ENCODE measurements at places on chromosomes 4 and X.
A peak's percentile ranks its signal among the peaks of the same experiment; 100 is the strongest.

DNA sequence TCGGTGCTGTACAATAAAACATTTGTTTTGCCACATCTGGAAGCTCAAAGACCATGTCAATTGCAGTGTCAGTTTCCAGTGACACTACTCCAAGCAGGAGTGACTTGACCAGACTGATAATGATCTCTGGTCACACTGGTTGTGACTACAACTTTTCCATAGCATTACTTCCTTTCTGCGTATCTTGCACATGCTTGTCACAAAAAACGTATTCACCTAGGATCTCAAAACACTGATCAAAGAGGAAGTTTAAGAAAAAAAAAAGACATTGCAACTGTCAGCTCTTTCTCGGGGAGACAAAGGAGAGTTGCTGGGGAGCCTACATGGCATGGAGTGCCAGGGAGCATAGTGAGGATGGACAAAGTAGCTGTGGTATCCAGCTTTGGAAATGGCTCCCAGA is 60.6 kb downstream of the OPHN1 start:
- no peak for DNase-seq

GRCh38 chrX:54721424-54721823 is 76.6 kb downstream of the ITIH6 start:
- DNase-seq: no peak

DNA sequence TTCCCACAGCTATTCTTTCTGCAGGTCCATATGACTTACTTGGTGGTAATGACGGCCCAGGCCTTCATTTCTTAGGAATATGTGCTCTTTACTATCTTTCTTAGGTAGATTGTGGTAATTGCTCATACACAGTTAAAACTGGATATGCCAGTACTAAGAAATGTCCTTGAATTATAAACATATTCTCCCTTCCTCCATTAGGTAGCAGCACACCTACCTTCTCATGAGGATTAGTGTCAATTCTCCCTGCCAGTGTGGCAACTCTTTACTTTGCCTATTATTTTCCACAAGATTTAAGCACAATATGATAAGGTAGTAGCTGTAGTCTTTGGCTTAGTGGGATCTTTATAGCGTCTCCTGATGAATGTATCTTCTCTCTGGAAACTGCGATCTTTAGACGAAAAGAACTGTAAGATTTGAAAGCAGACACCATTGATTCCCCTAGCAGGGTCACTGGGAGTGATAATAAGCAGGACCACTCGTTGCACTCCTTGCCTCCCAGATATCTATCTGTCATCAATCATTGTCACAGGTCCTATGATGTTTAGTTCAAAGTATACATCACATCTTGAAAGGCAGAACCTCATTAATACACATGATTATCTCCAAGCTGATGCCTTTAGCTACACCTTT is 1240.7 kb downstream of the C4orf33 start:
- DNase-seq: no peak

DNA sequence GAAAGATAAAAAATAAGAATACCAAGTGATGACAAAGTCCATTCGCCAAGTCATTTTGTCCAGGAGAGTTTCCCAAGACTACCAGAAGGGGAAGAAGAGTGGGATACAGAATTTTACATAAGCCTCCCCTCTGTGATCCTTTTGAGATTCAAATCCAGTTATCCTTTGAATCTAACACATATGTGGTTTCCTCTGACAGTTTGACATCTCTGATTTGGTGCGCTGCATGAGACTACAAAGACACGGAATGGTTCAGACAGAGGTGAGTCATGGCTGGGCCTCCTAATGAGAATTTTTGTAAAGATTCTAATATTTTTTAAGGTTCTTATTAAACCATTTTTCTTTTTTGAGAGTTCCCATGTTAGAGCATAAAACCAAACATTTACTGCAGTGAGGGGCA is 38.3 kb downstream of the SLC10A6 start:
- DNase-seq: no peak

- peak; percentile 54 for DNase-seq
Observed at GRCh38 chr4:55321707-55322264, 24.3 kb upstream of the SRD5A3 start.

DNA sequence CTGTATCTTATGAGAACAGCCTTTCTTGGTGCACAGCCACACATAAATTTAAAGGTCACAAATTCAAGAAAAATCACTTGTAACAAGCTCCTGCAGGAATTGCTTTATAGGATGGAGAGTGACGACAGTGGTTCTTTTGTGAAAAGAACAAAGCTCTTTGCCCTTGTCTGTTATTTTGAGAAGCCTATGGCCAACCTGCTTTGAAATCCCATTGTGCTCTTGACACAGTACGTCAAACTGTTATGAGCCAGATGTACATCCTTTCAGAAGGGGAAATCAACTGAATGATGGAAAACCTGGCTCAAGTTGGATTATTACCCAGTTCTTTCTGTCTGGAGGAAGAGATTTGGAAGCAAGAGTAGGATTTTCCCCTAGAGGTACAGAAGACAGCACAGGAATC is 1454.2 kb downstream of the ARAP2 start:
- DNase-seq: no peak

DNA sequence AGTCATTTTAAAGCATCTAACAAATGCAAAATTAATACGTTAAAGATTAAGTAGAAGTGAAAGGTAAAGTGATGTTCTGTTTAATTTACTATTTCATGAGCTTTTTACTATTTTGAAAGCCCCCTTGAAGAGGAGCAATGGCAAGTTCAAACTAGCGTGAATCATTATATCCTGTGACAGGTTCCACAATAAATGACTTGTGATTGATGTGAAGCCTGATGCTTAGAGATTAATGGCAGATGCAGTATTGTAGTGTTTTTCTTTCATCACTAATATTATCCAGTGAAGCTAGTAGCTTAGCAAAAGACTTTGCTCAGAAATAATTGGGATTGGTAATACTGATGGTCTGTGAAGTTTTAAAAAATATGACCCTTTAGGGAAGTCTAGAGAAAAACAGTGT is 57.3 kb downstream of the STOX2 start:
- DNase-seq: no peak

- no peak for DNase-seq
Observed at GRCh38 chr4:63049278-63049677, 1360.0 kb downstream of the TECRL start.

GRCh38 chr4:657338-657833 is 16.7 kb downstream of the ATP5ME start:
- DNase-seq: no peak

DNA sequence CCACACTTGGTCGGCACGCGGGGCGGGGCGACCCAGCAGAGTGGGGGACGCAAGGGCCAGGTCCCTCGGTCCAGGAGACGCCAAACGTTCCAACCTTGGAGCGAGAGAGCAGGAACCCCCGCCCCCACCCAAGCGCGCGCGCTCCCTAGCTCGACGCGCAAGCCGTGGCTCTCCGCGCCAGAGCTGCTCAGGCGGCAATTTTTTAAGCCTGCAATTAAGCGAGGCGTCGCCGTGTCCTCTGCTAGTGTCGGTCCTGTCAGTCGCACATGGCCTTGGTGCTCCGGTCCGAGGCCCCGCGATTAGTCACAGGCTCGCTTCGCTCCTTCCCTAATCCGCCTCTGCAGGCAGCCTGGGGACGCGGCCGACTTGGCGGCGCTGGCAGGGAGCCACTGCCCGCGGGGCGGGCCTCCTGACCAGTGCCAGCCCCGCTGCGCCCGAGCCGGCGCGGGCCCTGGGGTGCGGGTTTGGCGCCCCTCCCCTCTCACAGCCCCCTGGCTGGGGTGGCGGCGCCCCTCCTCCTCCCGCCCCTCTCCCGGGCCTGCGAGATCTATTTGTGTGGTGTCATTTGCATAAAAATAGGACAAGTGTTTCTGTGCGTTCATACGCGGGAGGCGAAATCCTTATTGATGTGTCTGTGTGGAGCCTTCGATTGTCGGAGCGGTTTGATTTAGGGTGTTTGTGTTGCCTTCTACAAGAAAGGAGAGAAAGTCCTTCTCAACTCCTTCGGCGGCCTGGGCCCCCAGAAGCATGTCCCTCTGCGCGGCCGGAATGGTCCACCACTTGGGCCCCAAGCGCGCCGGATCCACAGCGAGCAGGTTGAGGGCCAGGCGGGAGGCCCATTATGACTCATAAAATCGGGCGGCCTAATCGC is 9.8 kb upstream of the BCOR start:
- DNase-seq: peak; percentile 44

- no peak for DNase-seq
Observed at GRCh38 chrX:2568125-2568524, 67.3 kb upstream of the DHRSX start.

- no peak for DNase-seq
Observed at GRCh38 chr4:156779774-156780173, 191.8 kb downstream of the PDGFC start.

DNA sequence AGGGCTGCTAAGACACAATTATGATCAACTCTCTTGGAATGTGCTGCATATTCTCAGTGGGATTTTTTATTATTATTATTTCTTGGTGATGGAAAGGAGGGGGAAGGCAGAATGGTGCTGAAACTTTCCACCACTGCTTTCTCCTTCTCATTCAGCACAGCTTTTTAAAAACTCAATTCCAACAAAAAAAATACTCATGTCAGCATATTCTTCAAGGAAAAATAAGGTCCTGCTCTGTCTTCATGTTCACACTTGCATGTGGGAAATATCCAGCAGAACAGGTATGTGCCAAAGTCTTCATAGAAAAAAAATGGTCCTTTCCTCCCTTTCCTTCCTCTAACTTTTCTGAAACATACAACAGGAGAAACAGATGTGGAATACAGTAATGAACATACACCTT is 144.0 kb upstream of the ADAMTS3 start:
- DNase-seq: no peak

GRCh38 chr4:179328627-179329026 is 1886.4 kb upstream of the AGA start:
- no peak for DNase-seq

DNA sequence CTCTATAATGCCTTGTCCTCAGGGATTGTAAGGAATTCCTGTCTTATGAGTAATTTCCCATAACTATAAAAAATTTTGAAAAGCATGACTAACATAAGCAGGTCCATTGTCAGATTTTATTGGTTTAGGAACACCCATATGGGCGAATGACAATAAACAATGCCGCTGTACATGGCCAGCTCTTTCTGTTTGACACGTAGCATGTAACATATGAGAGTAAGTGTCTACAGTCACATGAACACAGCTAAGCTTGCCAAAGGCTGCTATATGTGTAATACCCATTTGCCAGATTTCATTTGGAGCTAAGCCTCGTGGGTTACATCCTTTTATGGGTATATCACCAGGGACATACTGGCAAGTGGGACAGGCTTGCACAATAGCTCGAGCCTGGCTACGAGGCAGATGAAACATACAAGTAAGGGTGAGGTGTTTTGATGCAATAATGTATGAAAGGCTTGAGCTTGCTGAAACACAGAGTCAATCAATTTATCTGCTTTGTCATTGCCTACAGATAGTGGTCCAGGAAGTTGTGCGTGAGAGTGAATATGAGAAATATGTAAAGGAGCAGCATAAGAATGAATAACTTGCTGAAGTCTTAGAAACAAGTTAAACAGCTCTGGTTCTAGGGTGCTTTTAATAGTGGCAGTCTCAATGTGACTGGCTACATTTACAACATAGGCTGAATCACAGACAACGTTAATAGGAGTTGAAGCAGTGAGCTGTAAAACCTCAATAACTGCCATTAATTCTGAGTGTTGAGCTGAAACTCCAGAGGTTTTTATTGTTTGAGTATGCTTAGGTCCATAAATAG is 67.4 kb upstream of the UGT2B10 start:
- no peak for DNase-seq

DNA sequence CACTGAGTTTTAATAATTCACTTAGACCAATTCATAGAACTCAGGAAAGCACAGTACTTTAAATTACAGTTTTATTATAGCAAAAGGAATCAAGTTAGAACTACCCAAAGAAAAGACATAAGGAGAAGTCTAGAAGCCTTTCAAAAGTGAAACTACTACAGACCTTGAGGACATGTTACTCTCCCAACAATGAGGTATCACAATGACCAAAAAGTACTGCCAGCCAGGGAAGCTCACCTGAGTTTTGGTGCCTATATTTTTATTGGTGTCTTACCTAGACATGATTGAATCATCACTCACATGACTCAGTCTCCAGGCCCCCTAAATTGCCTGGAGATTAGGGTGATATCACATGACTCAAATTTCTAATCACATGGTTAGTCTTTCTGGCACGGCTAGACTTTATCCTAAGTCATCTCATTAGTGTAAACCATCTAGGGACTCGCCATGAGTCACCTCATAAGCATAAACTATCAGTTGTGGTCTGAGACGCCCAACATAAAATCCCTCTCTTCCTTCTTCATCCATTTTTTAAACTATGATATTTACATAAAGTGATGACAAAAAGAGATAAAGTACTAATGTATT is 372.3 kb downstream of the TMA16 start:
- no peak for DNase-seq

- no peak for DNase-seq
Observed at GRCh38 chrX:51837921-51838320, 55.5 kb upstream of the MAGED1 start.

- DNase-seq: no peak
Observed at GRCh38 chr4:139605516-139605915, 49.5 kb upstream of the SETD7 start.

- no peak for DNase-seq
Observed at GRCh38 chr4:165625281-165625680, 246.5 kb downstream of the CPE start.

DNA sequence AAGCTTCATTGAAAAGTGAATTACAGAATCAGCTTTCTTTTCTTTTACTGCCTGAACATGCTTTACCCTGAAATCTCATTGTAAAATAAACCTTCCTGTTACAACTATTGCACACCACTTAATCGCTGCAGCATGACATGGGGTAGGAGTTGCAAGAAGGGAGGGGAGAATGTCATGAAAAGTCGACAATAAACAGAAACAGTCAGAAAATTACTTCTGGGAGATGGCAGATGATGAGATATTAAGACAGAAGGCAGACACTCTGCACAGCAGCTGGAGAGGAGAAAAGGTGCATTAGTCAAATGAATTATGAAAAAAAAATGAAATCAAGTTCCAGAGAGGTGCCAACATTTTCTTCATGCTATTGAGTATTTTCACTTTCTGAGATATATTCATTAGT is 287.7 kb downstream of the PCDH7 start:
- DNase-seq: no peak

DNA sequence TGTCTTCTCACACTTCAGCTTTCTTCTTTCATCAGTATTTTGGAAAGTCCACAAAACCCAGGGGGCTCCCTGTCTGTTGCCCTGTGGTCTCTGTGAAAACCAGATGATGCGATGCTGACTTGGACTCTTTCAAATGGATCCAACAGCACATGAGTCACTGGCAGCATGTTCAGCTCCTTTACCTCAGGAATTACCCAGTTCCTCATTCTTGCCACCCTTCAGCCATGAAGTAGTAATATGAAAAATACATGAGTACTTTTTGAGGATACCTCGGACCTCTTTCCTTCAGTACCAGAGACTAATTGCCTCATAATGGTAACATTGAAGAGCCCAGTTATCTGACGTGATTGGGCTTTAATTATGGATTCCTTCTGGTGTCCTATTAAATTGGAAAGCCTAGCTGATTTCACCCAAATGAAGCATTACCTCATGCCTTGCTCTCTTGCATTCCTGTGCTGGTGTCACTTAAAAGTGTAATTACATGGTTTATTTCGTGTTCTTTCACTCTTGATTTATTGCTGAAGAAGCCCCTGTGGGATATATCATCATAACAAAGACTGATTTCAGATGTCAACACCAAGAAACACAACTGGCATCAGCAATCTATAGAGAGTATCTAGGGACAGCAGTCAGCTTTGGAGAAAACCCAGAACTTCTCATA is 63.4 kb downstream of the NFKB1 start:
- DNase-seq: no peak

Measured in T-helper 1 cell (primary cell).